NCI-H187 treated with DMSO at 0.1 percent for 48 hours (cell line): ENCODE measurements at places on chromosomes 2 and 18.
A peak's percentile ranks its signal among the peaks of the same experiment; 100 is the strongest.

- no peak for DNase-seq
These were observed 57.3 kb downstream of the NRP2 start for GRCh38 chr2:205739620-205740019.

GRCh38 chr18:28404694-28405093, 227.8 kb upstream of the CDH2 start:
- no peak for DNase-seq

GRCh38 chr2:140759426-140760156, 1371.2 kb downstream of the LRP1B start:
- DNase-seq, result no peak

GRCh38 chr2:128473175-128474035, 154.7 kb upstream of the HS6ST1 start:
- DNase-seq, result no peak

- no peak for DNase-seq
These were observed 127.4 kb downstream of the DCDC2C start for GRCh38 chr2:3830796-3831195.

GRCh38 chr2:108079736-108080135, 93.4 kb downstream of the SLC5A7 start:
- DNase-seq, result no peak

GRCh38 chr2:152587187-152587947, 129.9 kb downstream of the PRPF40A start:
- no peak for DNase-seq

DNA sequence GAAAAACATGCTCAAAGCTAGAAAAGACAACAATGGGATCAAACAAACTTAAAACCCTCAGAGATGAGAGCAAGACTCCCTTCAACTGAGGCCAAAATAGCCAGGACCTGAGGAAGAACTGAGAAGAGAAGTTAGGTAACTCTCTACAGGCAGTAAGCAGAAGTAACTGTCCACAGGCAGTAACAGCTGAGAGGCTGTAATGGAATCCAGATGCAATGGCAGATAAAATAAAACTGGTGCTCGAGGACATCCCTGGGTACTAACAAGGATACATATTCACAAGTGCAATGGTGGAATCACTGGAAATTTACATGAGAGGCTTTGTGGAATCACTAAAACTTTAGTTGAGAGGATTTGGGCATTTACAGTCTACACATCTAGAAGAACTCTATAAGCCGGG, 30.4 kb upstream of the C2orf66 start:
- no peak for DNase-seq

DNA sequence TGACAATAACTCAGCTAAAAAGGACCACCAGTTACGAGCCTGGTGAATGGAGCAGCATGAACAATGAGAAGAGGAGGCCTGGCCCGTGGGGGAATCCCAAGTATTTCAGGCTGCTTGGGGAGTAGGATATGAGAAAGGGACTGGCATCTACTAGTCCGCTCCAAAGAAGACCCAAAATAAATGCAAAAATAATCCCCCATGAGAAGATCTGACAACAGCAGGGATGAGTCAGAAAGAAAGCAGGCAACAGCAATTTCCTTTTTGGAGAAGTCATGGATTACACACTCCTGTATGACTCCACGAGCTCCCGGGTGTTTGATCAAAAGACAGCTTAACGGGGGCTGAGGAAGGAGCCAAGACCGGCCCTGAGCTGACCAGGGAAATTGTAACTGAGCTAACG, 111.4 kb downstream of the SOX11 start:
- no peak for DNase-seq

DNA sequence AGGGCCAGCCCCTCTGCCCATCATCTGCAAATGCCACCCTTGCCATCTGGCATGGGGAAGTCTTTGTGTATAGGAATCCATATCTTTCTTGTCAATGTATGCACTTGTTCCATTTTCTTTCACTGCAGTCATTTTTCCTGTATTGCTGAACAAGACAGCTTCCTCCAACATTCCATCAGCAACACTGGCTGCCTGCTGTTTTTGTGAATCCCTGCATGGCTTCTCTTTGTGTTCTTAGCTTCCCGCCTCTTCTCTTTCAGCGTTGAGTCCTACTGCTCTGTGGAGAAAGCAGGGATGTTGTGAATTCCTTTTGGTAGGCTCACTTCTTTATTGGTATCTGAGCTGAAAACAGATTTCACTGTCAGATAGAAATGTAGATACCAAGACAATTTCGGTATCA, 150.0 kb downstream of the LPIN1 start:
- no peak for DNase-seq

GRCh38 chr2:29983308-29983707, 61.9 kb upstream of the ALK start:
- DNase-seq, result no peak

GRCh38 chr2:29262681-29263260, 147.6 kb downstream of the CLIP4 start:
- DNase-seq, result peak; percentile 26

GRCh38 chr2:55418512-55419232, 984 bp downstream of the CCDC88A start:
- DNase-seq, result no peak

DNA sequence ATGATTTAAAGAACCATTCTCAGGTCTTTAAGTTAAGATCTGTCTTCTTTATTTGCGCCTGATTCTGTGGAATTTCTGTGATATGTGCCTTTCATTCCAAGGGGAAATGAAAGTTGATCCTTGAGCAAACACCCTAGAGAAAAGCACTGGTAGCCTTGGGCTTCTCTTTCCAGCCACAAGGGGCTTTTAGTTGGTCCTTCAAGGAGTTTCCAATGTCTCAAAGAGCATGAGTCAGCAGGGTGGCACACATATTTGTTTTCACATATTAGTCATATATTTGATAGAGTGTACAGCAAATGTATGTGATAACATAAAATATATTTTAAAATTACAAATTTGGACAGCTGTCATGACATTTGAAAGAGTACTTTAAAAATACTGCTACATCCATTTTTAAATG, 339.5 kb downstream of the TXNL1 start:
- DNase-seq, result no peak

GRCh38 chr2:142082368-142082767, 48.4 kb downstream of the LRP1B start:
- no peak for DNase-seq

DNA sequence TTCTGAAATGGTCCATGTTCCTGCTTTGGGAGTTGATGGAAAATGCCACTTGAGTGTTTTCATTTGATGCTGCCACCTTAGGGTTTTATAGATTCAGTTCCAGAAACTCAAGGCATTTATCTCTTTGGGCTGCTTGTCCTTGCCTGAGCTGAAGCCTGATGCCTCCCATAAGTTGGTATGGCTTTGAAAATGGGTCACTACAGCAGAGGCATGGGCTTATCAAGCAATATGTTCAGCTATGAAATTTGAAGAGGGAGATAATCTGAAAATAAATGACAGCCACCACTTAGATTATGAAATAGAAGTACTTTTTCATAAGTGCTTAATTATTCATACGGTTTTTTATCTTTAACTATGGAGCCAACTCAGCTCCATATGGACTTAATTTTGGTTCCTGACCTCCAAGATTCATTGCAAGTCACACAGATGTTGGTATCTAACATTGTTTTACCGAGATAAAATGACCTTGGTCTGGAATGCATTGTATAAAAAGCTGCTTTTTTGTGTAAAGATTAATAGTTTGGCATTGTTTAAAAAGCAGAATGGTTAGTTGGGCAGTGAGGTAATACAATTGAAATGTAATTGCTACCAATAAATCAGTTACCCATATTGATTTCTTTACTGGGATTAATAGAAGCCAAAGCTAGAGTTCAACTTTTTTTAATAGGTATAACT, 4.5 kb downstream of the SLC14A1 start:
- no peak for DNase-seq

DNA sequence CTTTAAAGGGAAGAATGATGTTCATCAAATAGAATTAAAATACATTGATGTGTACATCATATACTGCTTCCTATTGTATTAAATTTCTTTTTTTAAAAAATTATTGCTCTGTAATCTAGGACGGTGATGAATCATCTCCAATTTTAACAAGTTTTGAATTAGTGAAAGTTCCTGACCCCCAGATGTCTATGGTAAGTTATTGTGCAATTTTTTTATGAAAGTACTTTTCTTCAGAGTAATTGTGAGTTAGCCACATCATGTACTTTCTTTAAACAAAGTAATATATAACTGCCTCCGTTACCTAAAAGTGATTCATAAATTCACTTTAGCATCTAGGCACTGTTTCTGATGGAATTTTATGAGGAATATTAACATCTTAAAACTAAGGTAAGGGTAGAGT, 38.1 kb downstream of the PIK3C3 start:
- no peak for DNase-seq

GRCh38 chr2:205170399-205170798, 511.9 kb upstream of the NRP2 start:
- no peak for DNase-seq

- no peak for DNase-seq
These were observed 4.7 kb downstream of the FMNL2 start for GRCh38 chr2:152339556-152340286.
